NCI-H2171 (cell line): ENCODE measurements at places on chromosomes 12 and 14.

DNA sequence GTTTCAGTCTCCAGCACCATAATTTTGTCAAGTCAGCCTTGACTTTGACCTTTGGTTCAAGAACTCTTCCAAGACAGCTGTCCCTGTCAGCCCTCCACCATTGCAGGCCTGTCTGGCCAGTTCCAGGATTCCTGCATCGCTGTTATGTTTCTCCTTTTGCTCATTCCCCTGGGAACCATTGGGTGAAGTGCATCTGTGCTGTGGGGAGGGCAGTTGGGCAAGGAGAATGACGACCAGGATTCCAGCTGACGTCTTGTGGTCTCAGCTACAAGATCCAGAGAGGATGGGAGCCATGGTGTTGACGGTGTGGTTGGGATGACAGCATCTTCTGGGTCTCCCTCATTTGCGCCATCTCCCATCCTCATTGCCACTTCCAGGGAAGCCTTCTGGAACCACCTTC lies 45.9 kb upstream of the SLC24A4 start:
- no peak for DNase-seq

- no peak for DNase-seq
Observed at GRCh38 chr14:101215927-101216326, 312.4 kb upstream of the RTL1 start.

DNA sequence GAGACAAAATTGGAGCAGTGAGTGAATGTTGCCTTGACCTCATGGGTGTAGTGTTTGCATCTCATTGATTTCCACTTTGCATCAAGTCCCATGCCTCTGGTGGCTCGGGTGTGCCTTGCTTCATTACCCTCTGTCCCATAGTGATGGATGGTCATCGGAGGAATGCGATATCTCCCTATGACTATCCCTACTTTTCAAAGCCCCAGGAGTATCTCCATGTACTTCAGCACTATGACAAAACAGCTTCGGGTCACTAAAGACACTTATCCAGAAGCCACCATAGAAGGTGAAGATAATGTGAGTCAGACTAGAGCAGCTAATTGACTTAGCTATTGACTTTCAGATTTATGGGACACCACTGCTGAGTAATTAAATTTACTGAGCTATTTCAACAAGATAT lies 355.1 kb upstream of the CCDC196 start:
- no peak for DNase-seq

DNA sequence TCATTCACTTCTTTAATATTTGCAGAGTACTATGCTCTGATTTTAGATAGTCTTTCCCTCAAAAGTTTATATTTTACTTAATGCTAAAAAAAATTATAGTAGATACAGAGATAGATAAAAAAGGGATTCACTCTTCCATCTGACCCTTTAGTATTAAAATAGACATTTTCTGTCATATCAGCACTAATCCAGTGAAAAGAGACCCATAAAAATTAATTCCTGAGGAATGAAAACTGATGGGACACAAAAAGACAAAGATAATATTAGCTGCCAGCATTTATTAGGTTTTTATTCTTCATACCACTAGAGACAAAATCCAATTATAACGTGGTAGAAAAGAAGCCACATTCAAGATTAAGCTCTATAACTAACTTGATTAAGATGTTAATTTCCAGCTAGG lies 45.3 kb downstream of the SOS2 start:
- DNase-seq = no peak

- DNase-seq = no peak
Observed at GRCh38 chr14:33674927-33675326, 275.9 kb downstream of the EGLN3 start.

DNA sequence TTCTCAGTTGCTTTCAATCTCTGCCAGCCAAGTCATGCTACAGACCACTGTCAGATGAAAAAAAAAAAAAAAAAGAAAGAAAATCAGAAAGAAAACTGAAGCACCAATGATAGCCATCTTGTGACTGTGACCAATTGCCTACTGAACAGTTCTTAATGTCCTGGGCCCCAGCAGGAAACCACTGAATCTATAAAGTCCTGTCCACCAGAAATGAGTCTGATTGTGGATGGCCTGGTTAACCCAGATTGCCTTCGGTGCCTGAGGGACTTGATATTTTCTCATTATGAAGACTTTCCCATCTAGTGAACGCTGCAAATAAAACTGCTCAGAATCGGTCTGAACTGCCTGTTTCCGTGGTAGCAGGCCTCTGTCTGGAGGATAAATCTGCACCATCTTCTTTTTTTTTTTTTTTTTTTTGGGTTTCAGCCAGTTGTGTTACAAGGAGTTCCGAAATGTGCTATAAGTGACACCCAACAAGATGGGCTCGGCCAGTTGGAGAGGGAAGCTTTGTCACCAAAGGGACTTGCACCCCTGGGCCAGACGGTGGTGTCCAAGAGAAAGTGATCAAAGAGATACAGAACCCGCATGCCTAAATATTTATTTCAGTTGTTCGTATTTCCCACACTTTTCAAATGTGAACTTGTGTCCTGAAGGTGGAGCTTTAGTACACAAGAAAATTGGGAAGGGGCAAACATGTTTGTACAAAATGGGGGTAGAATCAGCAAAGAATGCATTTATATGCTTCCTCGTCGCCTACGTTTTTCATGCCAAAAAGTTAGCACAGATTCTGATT lies 3.0 kb upstream of the PLXNC1 start:
- no peak for DNase-seq

- DNase-seq = no peak
Observed at GRCh38 chr12:27431185-27431584, 15.4 kb upstream of the SMCO2 start.

DNA sequence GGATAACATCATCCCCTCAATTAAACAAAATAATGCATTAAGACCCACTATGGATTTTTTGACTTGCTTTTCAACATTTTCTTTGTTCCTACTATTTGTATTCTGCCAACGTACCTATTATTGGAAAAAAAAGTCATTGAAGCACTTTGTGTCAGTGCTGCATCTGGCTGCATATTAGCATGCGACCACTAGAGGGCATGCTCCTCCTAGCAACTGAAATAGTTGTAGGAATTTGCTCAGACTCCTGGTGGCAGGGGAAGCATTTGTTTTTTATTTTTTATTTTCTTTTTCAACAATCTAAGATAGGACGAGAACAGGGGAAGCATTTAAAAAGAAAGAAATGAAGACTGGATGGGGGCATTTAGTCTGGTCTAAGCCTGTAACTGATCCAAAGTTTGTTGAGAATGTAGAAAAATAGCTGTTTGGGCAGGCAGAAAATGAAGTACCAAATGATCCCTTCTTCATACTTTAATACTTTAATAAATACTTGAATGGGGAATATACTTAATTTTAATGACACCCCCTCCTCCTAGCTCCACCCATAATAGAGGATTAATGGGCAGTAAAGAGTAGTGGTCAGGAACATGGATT lies 14.5 kb upstream of the CLEC4A start:
- DNase-seq = peak; percentile 95

DNA sequence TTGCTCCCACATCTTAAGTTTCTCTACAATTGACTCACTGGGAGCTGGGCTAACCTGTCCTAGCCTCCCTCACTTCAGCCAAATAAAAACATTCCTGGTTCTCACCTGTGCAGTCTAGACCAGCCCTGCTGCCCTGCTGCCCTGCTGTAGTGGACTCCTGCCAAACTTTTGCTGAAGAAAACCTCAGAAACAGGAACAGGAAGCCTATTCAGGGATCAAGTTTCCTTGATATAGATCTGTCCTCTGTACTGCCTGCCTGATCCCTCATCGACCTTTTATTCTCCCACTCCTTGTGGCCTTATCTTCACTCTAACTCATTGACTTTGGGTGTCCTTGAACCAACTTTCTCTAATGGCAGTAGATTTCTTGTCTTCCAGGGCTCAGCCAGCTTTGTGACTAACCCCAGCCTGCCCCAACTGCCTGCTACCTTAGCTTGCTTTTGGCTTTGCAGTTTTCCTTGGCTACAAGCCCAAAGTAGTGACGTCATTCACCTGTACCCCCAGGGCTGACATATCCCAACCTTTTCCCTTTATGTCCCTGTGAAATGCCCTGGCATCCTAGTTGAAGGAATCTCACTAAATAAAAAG lies 234.8 kb downstream of the DUSP6 start:
- DNase-seq = no peak

GRCh38 chr12:49161092-49161795 lies 27.6 kb downstream of the TUBA1A start:
- DNase-seq = no peak

- peak; percentile 34 for DNase-seq
Observed at GRCh38 chr12:52020539-52021336, 14.0 kb downstream of the TAMALIN start.

DNA sequence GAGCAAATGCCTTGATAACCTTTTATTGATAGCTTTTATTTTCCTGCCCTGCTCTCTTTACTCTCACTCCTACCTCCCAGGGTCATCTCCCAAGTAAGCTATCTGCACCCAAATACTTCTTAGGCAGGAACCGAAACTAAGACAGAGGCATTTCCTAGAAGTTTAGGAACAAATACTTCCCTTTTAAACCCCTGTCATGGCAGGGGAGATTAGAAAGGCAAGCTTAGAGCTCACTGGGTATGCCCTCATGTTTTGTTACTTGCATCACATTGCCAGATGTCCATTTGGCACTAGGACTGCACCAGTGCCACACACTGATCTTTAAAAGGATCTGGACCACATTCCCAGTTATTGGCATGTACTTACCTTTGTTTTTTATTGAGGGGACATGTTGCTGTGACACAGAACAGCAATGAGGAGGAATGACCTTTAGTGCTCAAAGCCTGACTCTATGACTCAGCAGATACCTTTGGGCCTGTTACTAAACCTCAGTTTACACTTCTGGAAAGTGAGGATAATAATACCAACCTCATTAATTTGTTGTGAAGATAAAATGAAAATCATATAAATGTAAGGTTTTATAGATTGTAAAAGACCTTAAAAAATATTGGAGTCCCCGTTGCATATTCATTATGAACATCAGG lies 40.9 kb upstream of the MBIP start:
- no peak for DNase-seq

- no peak for DNase-seq
Observed at GRCh38 chr12:95988506-95989275, 7.5 kb downstream of the HAL start.

DNA sequence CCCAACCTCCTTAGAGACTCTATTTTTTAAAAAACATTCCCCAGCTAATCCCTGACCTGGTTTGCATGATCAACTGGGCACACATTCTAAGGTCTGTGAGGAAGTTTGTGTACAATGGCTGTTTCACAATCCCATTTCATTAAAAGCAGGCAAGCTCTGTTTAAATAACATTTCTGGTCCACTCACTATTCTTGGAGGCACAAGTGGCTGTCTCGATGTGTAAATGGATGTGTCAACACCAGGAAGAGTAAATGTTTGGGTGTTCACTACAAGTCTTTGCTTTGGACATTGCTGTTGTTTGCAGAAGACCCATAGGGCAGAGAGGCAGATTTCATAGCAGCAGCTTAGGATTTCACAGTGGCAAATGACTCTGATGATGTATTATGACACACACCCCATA lies 98.3 kb downstream of the PDZRN4 start:
- DNase-seq = no peak

- peak; percentile 40 for DNase-seq
Observed at GRCh38 chr12:62705846-62706245, 229.1 kb downstream of the PPM1H start.

- DNase-seq = no peak
Observed at GRCh38 chr14:100060760-100061159, 4.5 kb upstream of the EVL start.

GRCh38 chr14:100594625-100594951 lies 7.4 kb upstream of the BEGAIN start:
- DNase-seq = no peak

GRCh38 chr12:132661972-132662371 lies 25.2 kb downstream of the POLE start:
- no peak for DNase-seq

DNA sequence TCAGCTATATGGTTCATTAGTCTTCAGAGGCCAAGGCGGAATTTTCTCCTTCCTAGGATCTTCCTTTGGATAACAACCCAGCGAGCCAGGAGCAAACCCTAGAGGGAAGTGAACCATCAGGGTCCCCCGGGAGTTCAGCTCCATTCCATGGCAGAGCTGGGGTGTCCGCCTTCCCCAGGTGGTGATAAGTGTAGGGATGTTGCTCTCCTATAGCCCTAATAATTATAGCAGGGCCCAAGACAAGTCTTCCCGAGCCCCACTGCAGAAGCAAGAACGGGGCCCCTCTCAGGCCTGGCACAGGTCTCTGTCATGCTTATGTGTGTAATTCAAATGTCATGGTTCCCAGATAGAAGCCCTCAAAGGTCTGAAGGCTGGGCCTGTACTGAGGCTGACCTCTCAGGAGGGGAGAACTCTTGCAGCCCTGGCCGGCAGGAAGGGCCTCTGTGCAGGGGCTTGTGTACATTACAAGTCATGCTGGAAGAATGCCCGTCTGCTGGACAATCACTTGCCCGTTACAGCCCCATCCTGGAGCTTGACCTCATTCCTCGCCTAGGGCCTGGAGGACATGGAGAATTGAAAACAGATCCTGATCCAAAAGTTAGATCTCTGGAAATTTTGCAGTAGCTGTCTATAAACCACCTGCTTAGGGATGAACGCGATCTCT lies 17.3 kb downstream of the LRTM2 start:
- no peak for DNase-seq

DNA sequence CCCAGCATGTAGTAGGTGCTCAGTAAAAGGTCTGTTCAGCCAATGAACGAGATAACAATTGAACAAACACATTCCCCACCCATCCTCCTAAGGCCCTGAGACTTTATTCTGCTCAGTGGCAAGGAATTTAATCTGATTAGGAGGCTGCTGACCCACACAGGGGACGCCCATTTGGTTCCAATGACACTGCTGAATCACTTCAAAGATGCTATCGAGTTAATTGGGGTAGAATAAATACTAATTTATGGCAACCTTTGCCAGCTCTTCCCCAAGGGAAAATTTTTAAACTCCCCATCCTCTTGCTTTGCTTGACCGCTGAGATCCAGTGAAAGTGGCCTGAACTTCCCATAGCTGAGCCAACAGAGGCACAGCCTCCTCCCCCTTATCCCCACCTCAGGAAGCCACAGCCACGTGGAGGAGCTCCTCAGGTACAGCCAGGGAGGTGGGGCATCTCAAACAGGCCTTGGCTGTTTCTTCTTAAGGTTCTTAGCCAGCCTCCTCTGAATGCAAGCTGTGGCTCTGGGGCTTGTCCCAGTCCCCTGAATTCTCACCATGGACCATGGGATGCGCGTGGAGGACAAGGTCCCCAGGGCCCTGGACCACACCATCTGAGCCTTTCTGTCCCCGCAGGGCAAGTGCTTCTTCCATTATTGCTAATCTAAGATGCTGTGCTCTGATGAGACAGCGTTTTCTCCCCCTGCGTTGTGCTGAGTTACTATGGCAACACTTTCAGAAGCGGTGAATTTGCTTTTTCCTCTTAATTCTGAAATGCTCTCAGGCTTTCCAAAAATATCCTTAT lies 26.7 kb downstream of the C14orf132 start:
- no peak for DNase-seq
